ENCODE measurements at places on chromosomes 5 and 9.

DNA sequence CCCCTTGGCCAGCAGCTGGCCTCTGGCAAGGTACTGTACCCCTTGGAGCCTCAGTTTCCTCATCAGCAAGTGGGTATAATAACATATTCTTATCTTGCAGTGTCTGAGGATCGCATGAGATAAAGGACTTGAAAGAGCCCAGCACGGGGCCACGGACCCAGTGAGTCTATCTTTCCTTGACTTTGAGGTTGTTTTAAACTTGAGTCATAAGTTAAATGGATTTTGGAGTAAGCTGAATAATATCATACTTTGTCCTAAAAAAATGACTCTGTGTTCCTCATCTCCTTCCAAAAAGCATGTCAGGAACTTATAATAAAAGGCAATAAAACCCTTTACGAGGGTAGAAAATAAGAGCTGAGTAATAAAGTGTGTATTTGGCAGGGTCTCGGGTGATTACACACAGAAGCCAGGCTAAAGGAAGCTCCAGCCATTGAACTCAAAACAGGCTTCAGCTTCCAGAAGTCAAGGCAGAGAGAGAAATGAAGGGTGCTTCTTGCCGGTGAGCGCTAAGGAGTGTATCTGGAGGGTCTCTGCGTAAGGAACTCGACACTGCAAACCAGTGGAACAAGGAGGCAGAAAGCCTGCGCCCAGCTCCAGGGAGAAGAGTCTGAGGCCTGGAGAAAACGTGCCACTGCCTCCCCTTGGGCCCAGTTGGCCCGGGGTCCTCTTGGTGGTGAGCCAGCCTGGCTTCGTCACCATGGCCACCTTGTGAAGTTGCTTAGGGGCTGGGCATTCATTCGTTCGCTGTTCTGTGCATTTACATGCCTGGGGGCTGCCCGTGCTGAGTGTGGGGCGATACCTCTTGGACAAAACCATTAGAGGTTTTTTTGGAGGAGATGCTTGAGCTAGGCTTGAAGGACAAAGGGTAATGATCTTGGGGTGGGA lies 72.4 kb upstream of the PHYKPL start:
- DNase-seq = no peak

DNA sequence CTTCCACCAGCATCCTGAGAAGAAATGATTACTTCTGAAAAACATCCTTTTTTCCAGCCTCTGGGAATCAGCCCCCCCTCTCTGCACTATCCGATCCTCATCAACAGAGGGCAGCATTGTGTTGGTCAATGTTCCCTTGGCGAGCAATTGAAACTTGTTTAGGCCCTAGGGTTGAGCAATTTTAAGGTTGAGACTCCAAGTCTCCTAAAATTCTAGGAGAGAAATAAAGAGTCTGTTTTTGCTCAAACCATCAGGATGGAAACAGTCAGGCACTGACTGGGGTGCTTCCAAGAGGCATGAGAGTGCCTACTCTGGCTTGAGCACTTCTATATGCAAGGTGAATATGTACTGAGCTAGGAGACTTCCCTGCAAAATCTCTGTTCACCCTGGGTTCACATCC lies 12.4 kb upstream of the CYFIP2 start:
- no peak for DNase-seq

GRCh38 chr9:98563212-98563907 lies 145.4 kb downstream of the GABBR2 start:
- no peak for DNase-seq

GRCh38 chr5:55541056-55541635 lies 6.4 kb upstream of the PLPP1 start:
- no peak for DNase-seq

DNA sequence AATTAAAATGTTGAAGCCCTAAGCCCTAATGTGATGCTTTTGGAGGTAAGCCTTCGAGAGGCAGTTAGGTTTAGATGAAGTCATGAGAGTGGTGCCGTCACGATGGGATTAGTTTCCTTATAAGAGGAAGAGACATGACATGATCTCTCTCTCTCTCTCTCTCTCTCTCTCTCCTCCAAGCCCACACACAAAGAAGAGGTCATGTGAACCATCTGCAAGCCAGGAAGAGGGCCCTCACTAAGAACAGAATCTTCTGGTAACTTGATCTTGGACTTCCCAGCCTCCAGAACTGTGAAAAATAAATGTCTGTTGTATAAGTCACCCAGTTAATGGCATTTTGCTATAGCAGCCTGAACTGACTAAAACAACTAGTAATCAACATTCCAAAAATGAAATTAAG lies 175.5 kb downstream of the GNA14 start:
- DNase-seq = no peak

- DNase-seq = no peak
Measured at GRCh38 chr5:24624872-24625271, 19.9 kb downstream of the CDH10 start.

DNA sequence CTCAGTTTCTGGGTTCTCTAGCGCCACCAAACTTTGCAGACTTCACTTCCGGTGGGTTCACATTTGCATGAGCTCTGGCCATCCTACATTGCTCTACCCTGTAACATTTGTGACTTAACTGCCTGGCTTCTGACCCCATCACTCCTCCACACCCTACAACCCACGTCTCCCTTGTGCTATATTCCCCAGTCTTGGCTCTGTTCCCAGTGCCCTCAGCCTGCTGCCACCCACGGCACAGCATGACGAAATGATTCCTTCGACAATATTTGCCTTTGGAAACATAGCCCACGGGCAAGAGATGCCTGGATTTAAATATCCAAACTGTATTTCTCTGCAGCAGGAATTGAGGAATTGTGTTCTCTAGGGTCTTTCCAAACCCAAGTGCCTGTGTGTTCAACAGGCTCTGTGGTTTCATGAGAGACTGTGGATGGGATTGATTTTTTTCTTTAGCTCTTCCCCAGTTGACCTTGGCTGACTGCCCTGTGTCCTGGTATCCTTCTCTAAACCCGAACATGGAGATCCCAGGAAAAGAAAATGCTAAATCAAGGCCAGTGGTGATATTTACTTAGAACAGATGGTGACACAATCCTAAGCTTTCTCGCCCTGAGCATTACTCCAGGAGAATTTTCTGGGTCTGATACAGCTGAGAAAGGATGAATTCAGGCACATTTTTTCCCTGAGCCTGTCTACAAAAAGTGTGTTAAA lies 44.4 kb upstream of the GRIA1 start:
- DNase-seq = no peak

DNA sequence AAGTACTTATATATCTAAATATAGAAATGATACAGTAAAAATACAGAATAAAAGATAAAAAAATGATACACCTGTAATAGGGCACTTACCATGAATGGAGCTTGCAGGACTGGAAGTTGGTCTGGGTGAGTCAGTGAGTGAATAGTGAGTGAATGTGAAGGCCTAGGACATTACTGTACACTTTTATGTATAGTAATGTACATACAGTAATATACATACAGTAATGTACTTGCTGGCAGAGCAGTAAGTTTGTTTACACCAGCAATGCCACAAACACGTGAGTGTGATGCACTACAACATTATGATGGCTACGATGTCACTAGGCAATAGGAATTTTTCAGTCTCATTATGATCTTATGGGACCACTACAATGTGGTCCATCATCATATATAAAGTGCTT lies 34.2 kb downstream of the SUSD1 start:
- no peak for DNase-seq

- no peak for DNase-seq
Measured at GRCh38 chr9:96129747-96130146, 172.2 kb downstream of the HSD17B3 start.

DNA sequence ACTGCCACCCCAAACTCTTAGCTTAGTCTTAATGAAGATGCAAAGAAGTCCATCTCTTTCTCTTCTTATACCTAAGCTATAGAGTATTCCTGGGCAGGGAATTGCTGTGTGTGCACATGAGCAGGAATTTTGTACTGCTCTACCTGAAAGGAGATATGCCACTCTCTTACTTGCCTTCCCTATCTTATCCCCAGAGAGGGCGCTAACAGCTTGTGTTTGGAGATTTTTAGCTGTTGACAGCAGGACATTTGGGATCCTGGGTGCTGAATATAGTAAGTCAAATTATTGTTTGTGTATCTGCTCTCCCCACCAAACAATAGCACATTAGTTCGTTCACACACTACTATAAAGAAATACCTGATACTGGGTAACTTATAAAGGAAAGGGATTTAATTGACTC lies 159.5 kb downstream of the GABRG2 start:
- DNase-seq = no peak

GRCh38 chr9:93325307-93326035 lies 126.0 kb upstream of the FAM120A start:
- no peak for DNase-seq

DNA sequence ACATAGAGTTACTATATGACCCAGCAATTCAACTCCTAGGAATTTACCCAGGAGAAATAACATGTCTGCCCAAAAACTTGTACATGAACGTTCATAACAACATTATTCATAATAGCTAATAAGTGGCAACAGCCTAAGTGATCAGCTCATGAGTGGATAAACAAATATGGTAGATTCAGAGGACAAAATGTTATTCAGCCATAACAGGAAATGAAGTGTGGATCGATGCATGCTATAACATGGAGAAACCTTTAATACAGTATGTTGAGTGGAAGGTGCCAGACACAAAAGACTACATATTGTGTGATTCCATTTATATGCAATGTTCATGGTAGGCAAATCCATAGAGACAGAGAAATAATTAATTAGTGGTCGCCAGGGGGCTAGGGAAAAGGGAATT lies 22.3 kb upstream of the NR3C1 start:
- DNase-seq = no peak

- no peak for DNase-seq
Measured at GRCh38 chr9:472479-473075, 257.9 kb downstream of the DOCK8 start.

GRCh38 chr9:73026375-73026774 lies 73.5 kb upstream of the ALDH1A1 start:
- DNase-seq = no peak

GRCh38 chr5:127924606-127925005 lies 159.0 kb upstream of the SLC12A2 start:
- DNase-seq = no peak

DNA sequence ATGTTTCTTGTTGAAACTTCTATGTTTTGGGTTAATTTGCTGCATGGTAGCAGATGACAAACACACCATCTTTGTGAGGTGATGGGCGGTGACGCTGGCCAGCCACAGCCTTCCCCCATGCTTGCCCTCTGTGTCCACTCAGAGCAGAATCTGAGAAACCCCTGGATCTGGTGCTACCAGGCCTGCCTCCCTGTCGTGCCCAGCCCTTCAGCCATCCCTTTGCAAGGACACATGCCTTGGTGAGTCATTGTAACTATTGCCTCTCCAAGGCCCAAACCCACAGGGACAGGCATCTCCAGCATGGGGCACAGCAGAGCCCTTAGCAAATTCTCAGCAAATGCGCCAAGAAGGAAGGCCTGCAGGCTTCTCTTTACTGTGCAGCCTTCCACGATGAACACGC lies 48.1 kb upstream of the FCN1 start:
- no peak for DNase-seq

- no peak for DNase-seq
Measured at GRCh38 chr5:150625164-150625535, 15.3 kb upstream of the SYNPO start.

- no peak for DNase-seq
Measured at GRCh38 chr9:69470186-69470977, 145.4 kb downstream of the ENTREP1 start.

GRCh38 chr5:148394587-148395019 lies 10.8 kb downstream of the FBXO38 start:
- no peak for DNase-seq

DNA sequence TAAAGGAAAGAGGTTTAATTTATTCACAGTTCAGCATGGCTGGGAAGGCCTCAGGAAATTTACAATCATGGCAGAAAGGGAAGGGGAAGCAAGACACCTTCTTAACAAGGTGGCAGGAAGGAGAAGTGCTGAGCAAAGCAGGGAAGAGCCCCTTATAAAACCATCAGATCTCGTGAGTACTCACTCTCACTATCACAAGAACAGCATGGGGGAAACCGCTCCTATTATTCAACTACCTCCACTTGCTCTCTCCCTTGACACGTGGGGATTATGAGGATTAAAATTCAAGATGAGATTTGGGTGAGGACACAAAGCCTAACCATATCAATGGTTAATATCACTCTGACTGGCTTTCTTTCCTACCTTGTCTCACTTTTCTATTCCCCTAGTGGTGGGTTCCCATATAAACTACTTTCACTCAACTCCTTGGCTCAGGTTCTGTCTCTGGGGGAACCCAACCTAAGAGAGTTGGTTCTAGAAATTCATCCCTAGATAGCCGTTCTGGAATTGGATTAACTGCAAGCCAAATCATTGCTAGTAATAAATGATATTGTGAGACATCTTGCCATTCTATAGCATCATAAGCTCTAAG lies 749.8 kb upstream of the GRAMD2B start:
- DNase-seq = no peak

DNA sequence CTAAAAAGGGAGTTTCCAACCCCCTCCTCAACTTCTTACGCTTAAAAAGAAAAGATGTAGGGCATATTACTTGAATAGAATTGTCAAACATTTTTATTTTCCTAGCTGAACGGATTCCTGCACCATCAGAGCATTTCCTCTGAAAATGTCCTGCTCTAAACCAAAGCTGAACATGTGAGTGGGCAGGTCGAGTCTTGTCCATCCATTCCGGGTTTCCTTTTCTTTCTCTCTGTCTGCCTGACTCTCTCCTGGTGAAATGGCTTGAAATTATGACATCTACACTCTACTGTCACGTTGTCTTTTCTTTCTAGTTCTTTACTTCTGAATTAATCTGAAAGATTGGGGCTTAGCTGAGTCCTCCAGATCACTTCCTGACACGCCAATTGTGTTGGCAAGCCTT lies 39.2 kb upstream of the PTPN3 start:
- DNase-seq = no peak

DNA sequence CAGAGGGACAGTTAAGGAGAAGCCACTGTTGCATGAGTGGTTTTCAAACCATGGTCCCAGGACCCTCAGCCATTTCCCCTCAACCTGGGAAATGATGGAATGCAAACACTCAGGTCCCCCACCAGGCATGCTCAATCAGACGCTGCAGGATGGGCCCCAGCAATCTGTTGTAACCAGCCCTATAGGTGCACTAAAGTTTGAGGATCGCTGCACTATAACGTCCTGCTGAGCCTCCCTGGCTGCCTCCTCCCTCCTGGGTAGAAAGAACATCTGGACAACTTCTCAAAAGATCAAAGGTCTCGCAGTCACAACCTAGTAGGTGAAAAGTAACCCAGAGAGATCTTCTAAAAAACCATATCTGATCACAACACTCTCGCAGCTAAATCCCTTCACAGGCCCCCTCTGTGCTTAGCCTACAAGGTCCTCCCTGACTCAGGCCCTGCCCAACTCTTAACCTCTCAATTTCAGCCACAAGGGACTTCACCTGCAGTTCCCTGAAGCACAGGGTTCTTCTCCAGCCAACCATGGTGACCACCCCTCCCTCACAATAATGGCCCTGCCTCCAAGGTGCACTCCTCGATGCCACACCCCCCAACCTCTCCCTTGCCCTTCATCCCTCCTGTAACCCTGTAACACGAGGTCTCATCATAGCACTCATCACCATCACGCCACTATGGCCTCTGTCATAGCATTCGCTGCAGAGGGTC lies 3.5 kb downstream of the SHB start:
- DNase-seq = no peak

DNA sequence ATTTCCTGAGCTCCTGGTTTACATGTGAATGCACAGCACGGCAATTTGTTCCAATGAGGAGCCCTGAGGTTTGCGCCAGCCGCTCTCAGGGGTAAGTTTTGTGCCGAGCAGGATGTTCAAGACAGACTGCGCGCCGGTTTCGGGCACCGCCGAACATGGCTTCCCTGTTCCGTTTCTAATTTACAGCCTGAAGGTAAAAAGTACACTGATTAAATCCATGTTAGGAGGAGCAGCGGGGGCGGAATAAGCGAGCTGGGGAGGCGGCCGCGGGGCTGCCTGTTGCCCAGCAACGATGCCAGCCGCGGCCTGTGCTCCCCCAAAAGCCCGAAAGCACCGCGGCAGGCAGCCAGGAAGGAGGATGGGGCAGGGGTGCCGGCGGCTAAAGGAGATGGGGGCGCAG lies 6.4 kb downstream of the SOWAHA start:
- DNase-seq = no peak
